SK-N-DZ (cell line): ENCODE measurements at places on chromosomes 2 and 18.

- no peak for DNase-seq
Observed at GRCh38 chr2:168999668-169000213, 31.4 kb downstream of the ABCB11 start.

DNA sequence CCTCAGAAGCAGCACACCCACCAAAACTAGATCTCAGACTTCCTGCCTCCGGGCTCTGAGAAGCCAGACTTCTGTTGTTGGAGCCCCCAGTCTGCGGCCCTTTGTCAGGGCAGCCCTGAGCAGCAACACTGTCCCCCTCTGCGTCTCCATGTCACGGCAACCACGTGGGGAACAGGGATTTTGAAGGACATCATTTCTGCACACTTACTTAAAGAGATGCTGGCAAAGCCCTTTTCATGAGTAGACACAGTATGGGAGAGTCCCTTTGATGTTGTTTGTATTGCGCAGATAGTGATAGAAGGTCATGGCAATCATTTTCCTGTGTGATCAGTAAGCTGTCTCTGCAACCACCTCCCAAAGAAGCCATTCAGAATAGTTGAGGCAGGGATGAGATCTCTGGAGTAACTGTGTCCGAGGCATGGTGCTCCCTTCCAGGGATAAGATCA lies 69.1 kb upstream of the ID2 start:
- no peak for DNase-seq

DNA sequence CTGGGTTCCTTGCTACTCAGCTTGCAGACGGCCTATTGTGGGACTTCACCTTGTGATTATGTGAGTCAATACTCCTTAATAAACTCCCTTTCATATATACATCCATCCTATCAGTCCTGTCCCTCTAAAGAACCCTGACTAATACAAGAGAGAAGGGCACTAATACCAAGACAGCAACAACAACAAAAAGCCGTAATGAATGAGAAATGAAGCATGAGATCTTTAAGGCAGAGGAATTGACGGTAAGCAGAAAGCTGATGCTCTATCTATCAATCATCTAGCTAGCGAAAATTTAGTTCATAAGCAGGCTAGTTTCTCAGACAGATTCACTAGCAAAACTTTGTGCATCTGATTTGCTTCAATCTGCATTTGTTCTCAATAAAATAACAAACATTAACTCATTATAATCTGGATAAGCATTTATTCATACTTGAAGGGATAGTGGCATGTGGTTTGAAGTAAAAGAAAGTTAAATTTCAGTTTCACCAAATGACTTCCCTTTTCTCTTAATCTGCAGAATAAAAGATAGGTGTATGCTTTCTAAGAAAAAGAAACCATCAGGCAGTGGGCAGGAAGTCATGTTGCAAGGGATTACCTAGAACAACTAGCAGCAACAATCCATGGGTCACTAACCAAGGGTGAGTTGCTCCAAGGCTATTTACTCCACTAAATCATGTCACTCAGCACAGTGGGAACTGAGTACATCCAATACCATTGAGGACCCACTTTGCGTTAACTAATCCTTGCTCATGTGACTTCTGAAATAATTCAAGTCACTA lies 376.5 kb downstream of the TMEM182 start:
- DNase-seq: no peak

DNA sequence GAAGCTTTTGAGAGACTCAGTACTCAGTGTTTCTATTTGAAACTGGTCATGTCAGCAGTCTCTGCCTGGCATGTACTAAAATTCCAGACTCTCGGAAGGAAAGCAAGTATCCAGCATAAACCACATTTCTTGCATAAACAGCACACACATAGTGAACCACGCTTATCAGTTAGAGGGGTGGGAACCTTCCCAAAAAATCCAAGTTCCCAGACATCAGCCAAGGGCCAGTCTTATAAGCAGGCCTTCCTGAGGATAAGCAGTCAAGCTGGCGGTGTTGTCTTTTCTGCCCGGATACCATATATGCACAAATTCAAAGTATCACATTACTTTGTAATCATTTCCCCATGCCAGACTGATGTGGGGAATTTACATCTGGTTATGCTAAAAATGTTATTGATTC lies 73.6 kb downstream of the ST6GAL2 start:
- DNase-seq: no peak

DNA sequence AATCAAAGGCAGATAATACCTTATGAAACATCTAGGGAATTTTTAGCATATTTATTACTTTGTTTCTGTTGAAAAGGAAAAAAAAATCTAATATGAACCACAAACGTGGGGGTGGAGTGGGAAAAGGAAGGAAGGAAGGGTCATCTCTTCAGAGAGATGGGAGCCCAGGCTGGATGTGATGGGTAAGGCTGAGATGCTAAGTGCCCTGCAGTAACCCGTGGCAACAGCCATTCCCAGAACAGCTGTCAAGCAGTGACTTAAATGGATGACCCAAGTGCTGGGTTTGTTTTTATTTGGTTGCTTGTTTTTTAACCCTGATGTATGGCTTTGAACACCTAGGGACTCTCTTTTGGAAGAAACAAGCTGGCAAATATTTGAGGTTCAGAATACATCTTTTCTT lies 50.7 kb upstream of the KLF7 start:
- DNase-seq: no peak

DNA sequence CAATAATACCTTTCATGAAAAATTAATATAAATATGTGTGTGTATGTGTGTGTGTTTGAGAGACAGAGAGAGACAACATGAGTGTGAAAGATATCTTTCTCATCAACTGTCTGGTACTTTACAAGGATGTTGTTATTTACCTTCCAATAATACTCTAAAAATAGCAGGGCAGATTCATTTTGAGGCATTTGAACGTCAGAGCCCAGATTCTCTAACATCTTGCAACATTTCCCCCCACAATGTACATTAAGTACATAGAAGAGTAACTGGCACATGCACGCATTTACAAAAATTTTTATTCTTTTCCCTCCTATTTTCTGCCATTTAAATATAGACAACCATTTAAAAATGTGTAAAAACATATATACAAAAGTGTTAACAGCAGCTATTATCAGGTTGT lies 100.9 kb downstream of the PID1 start:
- DNase-seq: no peak
